Tibial nerve (tissue), 4 donors: ENCODE measurements at places on chromosomes 6 and 20. TPM values are rescaled to one million over a fixed set of nuclear protein-coding genes. Genes with fewer than 3 reads are reported as not detected.

Gene SNAP25
- not detected for total RNA-seq

Gene BPIFB2
- total RNA-seq: not detected

Gene NXT1
- 23.0 TPM for total RNA-seq

- H3K4me1 ChIP-seq: peaks cover 5% of the 10 kb centered on the region
- H3K27me3 ChIP-seq: no peaks in the 10 kb centered on the region
- no peak overlapping the region for H3K27ac ChIP-seq
- no peak overlapping the region for H3K4me3 ChIP-seq
- H3K36me3 ChIP-seq: peaks cover 18% of the 10 kb centered on the region
- no peak for DNase-seq
These were observed 10.5 kb upstream of the UBE2V1 start for GRCh38 chr20:50123418-50123817.

GRCh38 chr6:140436023-140436811 lies 1061.8 kb upstream of the CITED2 start:
- H3K4me1 ChIP-seq: no peaks in the 10 kb centered on the region
- no peak overlapping the region for H3K27ac ChIP-seq
- no peaks in the 10 kb centered on the region for H3K27me3 ChIP-seq
- H3K4me3 ChIP-seq: no peak overlapping the region
- H3K36me3 ChIP-seq: no peaks in the 10 kb centered on the region
- DNase-seq: no peak

- no peaks in the 10 kb centered on the region for H3K27me3 ChIP-seq
- no peak overlapping the region for H3K27ac ChIP-seq
- H3K36me3 ChIP-seq: no peaks in the 10 kb centered on the region
- H3K4me3 ChIP-seq: no peak overlapping the region
These were observed 11.3 kb upstream of the PKHD1 start for GRCh38 chr6:52098721-52099120.

DNA sequence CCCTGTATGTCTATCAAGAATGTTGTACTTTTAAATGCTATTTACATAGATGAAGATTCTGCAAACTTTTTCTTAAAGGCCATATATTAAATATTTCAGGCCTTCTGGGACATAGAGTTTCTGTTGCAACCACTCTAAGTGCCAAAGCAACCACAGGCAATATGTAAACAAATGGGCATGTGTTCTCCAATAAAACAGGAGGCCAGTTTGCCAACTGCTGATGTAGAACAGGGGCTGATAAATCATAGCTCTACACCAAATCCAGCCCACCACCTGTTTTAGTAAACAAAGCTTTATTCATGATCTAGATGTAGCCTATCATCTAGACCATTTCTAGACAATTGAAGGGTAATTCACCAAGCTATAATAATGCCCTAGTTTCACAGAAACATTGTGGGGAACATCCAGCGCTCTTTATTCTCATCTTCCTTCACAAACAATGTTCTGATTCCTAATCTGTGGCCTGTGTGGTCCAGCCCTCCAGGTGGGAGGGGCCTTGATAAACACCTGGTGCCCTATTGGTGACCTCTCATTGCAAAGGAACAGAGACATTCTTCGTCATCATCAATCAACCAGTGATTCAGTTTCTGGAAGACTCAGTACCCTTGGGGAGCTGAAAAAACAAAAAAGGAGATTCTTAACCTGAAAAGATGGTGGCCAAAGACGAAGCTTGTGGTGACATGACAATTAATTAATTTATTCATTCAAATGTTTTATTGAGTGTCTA lies 80.2 kb downstream of the PREP start:
- no peaks in the 10 kb centered on the region for H3K27me3 ChIP-seq
- no peak overlapping the region for H3K4me3 ChIP-seq
- H3K27ac ChIP-seq: no peak overlapping the region
- peaks cover 34% of the 10 kb centered on the region for H3K36me3 ChIP-seq

- no peaks in the 10 kb centered on the region for H3K27me3 ChIP-seq
- no peak for DNase-seq
- no peak overlapping the region for H3K4me3 ChIP-seq
These were observed 509.4 kb downstream of the KIF16B start for GRCh38 chr20:16063881-16064280.

DNA sequence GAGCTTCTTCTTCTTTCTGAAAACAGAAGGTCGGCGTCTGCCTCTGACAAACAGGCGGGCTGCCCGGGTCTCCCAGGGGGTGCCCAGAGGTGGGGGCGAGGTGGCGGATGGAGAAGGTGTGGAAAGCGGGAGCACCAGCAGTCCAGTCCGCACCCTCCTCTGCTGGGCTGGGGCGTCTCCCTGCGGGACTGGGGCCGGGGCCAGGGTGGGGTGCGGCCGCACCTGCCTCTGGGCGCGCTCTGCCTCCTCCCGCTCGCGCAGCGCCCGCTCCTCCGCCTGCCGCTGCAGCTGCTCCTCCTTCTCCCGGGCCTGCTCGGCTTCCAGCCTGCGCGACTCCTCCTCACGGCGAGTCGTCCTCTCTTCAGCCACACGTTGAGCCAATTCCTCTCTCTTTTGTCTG lies 71.1 kb upstream of the BCLAF1 start:
- peaks cover 5% of the 10 kb centered on the region for H3K36me3 ChIP-seq
- H3K4me1 ChIP-seq: no peaks in the 10 kb centered on the region
- DNase-seq: no peak
- no peaks in the 10 kb centered on the region for H3K27me3 ChIP-seq

GRCh38 chr6:85470023-85470410 lies 20.1 kb downstream of the NT5E start:
- H3K4me3 ChIP-seq: no peak overlapping the region
- H3K4me1 ChIP-seq: no peaks in the 10 kb centered on the region
- no peak for DNase-seq
- H3K36me3 ChIP-seq: no peaks in the 10 kb centered on the region
- H3K27me3 ChIP-seq: no peaks in the 10 kb centered on the region

DNA sequence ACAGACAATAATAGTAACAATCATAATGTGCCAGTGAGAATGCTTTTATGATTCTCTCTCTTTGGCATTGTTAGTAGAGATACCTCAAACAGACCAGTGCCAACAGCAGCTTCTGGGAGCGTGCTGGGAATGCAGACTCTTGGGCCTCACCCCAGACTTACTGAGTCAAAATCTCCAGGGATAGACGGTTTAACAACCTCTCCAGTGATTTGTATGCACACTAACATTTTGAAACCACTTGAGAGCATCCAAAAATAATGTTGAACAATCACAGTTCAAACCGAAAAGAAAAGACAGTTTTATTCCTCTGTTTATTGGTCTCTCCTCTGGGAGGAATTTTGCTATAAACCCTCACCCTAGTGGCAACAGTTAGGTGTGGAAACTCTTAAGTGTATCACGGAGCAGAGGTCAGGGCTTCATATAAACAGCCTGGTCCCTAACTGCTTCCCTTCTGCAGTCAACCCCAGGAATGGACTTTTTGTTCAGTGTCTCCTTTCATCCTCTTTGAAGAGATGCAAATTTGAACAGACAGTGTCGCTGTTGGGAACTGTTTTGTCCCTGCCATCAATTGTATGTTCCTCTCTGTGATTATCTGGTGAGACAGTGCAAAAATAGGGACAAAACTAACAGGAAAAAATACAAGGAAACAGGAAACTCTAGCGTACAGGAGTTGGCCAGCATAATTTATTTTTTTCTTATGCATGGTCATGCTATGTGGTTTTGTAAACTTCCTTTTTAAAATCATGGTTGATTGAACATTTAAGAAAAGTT lies 162.4 kb upstream of the BTBD3 start:
- no peak for DNase-seq
- H3K27ac ChIP-seq: no peak overlapping the region
- H3K4me1 ChIP-seq: no peaks in the 10 kb centered on the region
- no peak overlapping the region for H3K4me3 ChIP-seq

DNA sequence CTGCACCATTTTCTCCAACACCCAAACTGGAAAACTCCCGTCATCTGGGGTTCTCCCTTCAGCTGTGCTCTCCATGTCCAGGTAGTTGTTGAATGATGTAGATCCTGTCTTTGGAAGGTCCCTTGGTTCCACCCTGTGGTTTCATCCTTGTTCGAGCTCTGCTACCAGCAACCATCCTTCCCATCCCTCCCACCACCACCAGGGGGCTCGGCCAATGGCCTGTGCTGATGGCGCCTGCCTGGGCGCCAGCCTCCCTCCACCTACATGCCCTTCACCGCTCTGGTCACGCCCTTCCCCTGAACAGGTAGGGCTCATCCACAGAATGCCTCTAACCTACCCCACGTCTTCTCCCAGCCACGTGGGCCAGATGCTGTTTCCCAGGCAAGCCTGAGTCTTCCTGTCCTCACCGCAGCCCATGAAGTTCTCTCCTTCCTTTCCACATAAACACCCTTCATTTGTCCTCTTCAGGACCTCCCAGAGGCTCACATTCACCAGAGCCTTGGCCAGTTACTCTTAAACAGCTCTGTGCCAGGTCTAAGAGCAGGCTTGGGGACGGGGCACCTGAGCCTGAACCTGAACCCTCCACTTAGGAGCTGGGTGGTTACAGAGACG lies 75.1 kb upstream of the DUSP22 start:
- H3K4me1 ChIP-seq: no peaks in the 10 kb centered on the region
- no peaks in the 10 kb centered on the region for H3K36me3 ChIP-seq
- DNase-seq: no peak
- H3K27ac ChIP-seq: no peak overlapping the region

GRCh38 chr6:136415351-136416007 lies 125.8 kb upstream of the BCLAF1 start:
- no peak for DNase-seq
- no peaks in the 10 kb centered on the region for H3K27me3 ChIP-seq
- H3K4me1 ChIP-seq: no peaks in the 10 kb centered on the region
- no peak overlapping the region for H3K27ac ChIP-seq
- H3K4me3 ChIP-seq: no peak overlapping the region
